ENCODE measurements at places on chromosomes 1 and 21. TPM values are rescaled to one million over a fixed set of nuclear protein-coding genes. Genes with fewer than 3 reads are reported as not detected.

DCAF8 gene
- 69.3 TPM for total RNA-seq

SLAMF7 gene
- not detected for total RNA-seq

GBP6 gene
- total RNA-seq: not detected

IFI44L gene
- total RNA-seq: 1.6 TPM

COL8A2 gene
- not detected for total RNA-seq

DENND2D gene
- total RNA-seq: 82.1 TPM

APOBEC4 gene
- total RNA-seq: not detected

SUSD4 gene
- total RNA-seq: 0.20 TPM

NUF2 gene
- total RNA-seq: 23.5 TPM

MAP3K7CL gene
- total RNA-seq: 3.0 TPM

OPRD1 gene
- total RNA-seq: 0.03 TPM

CADM3 gene
- not detected for total RNA-seq

TMEM269 gene
- total RNA-seq: not detected

LAPTM5 gene
- total RNA-seq: not detected

PAFAH2 gene
- total RNA-seq: 7.6 TPM

CHI3L1 gene
- not detected for total RNA-seq

REN gene
- 10.7 TPM for total RNA-seq

TMPRSS3 gene
- 0.05 TPM for total RNA-seq

SHISAL2A gene
- not detected for total RNA-seq

OR14I1 gene
- total RNA-seq: not detected

FCER1G gene
- not detected for total RNA-seq

S100A8 gene
- total RNA-seq: not detected

ETV3L gene
- not detected for total RNA-seq

KIAA1614 gene
- 0.65 TPM for total RNA-seq

GNAI3 gene
- 3.9 TPM for total RNA-seq

HES5 gene
- total RNA-seq: 0.28 TPM

PRELP gene
- 0.13 TPM for total RNA-seq

POLR3GL gene
- total RNA-seq: 7.1 TPM

TLCD4 gene
- total RNA-seq: 1.3 TPM

BLACAT1 gene
- 1.9 TPM for total RNA-seq

PYHIN1 gene
- total RNA-seq: not detected

MAB21L3 gene
- total RNA-seq: not detected

UBASH3A gene
- total RNA-seq: not detected

NECTIN4 gene
- 10.4 TPM for total RNA-seq

RGS4 gene
- not detected for total RNA-seq

CDCP2 gene
- not detected for total RNA-seq

ILDR2 gene
- 0.48 TPM for total RNA-seq
